Activated naive CD8-positive, alpha-beta T cell treated with anti-CD3 and anti-CD28 coated beads, Interleukin-2, amount 10 ng/mL, durations not matched to agents 7 days and 5 days (primary cell): ENCODE measurements at places on chromosomes 1 and 21. TPM values are rescaled to one million over a fixed set of nuclear protein-coding genes. Genes with fewer than 3 reads are reported as not detected.

The CCDC27 gene
- not detected for total RNA-seq

DNA sequence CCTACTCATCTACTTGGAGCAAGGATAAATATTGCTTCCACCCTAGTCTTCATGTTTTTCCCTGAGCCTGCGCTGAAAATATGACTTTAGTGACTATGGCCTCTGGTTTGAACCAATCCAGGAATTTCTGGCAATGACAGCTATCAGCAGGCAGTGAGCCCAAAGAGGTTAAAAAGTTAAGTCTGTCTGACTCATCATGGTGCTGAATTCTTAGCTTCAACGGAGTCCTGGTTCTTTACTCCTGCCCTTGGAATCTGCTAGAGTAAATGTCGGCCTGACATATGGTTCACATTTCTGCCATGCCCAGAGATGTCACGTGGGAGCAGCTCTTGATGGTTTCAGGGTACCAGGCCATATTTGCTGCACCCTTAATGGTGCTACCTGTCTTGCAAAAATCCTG, 351.6 kb upstream of the PLXNA2 start:
- no peak overlapping the region for H3K4me3 ChIP-seq
- H3K27ac ChIP-seq, result no peak overlapping the region
- H3K27me3 ChIP-seq, result peaks cover under 1% of the 10 kb centered on the region

GRCh38 chr1:236492378-236492777, 31.4 kb upstream of the LGALS8 start:
- H3K36me3 ChIP-seq, result no peaks in the 10 kb centered on the region
- H3K4me1 ChIP-seq, result peaks cover 14% of the 10 kb centered on the region
- H3K4me3 ChIP-seq, result no peak overlapping the region
- no peak overlapping the region for H3K27ac ChIP-seq
- no peak for DNase-seq

DNA sequence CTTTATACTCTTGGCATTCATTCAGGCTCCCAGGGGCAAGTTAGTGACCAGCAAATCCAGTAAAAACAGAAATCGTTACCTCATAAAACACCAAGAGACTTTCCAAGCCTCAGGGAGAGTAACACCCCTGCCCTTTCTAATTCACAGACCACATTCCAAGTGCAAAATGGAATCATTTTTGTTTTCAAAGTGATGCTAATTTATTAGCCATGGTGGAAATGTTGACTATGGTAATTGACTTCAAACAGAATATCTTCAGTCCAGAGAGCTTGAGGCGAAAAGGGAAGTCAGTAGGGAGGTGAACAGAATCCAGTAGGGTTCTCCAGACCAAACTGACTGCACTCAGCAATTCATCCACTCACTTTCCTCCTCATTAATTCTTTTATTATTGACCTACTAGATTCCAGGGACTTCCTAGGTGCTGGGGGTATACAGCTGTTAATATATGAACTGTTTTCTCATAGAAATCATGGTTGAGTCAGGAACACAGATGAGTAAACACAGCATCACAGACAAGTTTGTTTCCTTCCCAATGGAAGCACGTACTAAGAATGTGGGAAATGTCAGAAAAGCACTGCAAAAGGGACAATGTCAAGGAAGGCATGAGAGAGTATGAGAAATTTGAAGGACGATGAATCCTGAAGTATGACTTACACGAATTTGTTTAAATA, 388.5 kb upstream of the C1orf87 start:
- H3K36me3 ChIP-seq, result no peaks in the 10 kb centered on the region
- H3K4me1 ChIP-seq, result no peaks in the 10 kb centered on the region
- H3K27me3 ChIP-seq, result no peaks in the 10 kb centered on the region
- H3K4me3 ChIP-seq, result no peak overlapping the region
- no peak overlapping the region for H3K27ac ChIP-seq

GRCh38 chr1:5911157-5911556, 81.1 kb downstream of the NPHP4 start:
- no peak overlapping the region for H3K4me3 ChIP-seq
- no peak overlapping the region for H3K27ac ChIP-seq
- peaks cover 5% of the 10 kb centered on the region for H3K4me1 ChIP-seq
- no peak for DNase-seq

- H3K27ac ChIP-seq, result no peak overlapping the region
- DNase-seq, result no peak
- H3K4me1 ChIP-seq, result peaks cover 14% of the 10 kb centered on the region
- peaks cover 45% of the 10 kb centered on the region for H3K27me3 ChIP-seq
- H3K36me3 ChIP-seq, result no peaks in the 10 kb centered on the region
- no peak overlapping the region for H3K4me3 ChIP-seq
Observed at GRCh38 chr1:54538538-54538937, 9.5 kb upstream of the ACOT11 start.
